ENCODE measurements at places on chromosomes 7 and 10.

- no peak overlapping the region for H3K27ac ChIP-seq
- no peaks in the 10 kb centered on the region for H3K4me1 ChIP-seq
- no peak overlapping the region for H3K4me3 ChIP-seq
- no peaks in the 10 kb centered on the region for H3K27me3 ChIP-seq
- no peak for DNase-seq
- H3K36me3 ChIP-seq = no peaks in the 10 kb centered on the region
Observed at GRCh38 chr10:63788152-63788821, 267.1 kb downstream of the REEP3 start.

DNA sequence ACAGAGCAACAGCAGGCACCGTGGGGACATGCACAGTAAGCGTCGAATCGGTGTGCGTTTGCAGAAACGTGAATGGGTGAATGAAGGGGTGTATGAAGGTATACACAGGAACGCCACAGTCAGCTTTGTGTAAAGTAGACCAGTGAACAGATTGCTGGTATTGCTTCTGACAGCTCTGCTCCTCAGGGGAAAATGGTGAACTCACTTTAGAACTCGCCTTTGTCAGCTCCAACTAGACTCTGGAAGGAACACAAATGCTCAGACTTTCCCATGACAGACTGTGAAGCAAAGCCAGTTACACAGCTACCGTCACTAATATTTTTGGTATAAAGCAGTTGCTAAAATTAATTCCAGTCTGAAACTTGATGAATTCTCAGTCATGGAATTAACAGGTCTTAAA, 78.9 kb downstream of the CUX1 start:
- DNase-seq = no peak
- no peak overlapping the region for H3K27ac ChIP-seq
- H3K4me3 ChIP-seq = no peak overlapping the region
- peaks cover 14% of the 10 kb centered on the region for H3K4me1 ChIP-seq
- no peaks in the 10 kb centered on the region for H3K36me3 ChIP-seq
- no peaks in the 10 kb centered on the region for H3K27me3 ChIP-seq

DNA sequence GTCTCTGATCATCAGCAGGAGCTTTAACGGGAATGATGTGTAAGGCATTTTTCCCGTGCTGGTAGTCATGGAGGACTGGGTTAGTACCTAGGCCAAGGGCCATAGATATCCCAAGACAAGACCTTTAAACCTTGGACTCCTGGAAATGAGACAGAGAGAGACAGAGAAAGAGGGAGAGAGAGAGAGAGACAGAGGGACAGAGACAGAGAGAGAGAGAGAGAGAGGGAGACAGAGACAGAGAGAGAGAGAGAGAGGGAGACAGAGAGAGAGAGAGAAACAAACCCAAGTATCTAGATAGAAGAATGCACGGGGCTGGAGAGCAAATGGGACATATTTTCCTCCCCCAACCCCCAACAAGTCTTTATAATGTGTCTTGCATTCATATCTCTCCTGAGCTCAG, 22.3 kb downstream of the ZC3HAV1 start:
- H3K36me3 ChIP-seq = no peaks in the 10 kb centered on the region
- no peak overlapping the region for H3K4me3 ChIP-seq
- H3K27ac ChIP-seq = no peak overlapping the region
- no peaks in the 10 kb centered on the region for H3K27me3 ChIP-seq
- no peak for DNase-seq

DNA sequence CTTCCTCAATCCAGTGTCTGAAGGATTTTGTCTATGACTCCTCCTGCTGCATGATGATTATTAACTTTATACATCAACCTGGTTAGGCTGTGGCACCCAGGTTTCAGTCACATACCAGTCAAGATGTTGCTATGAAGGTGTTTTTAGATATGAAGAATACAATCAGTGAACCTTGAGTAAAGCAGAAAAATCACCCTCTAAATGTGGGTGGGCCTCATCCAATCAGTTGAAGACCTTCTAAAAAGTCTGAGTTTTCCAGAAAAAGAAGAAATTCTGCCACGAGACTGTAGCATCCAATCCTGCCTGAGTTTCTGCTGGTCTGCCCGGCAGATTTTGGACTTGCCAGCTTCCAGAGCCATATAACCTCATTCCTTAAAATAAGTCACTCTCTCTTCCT, 126.1 kb upstream of the FRMD4A start:
- no peaks in the 10 kb centered on the region for H3K27me3 ChIP-seq
- no peaks in the 10 kb centered on the region for H3K4me1 ChIP-seq
- H3K36me3 ChIP-seq = no peaks in the 10 kb centered on the region
- no peak overlapping the region for H3K27ac ChIP-seq
- no peak for DNase-seq

DNA sequence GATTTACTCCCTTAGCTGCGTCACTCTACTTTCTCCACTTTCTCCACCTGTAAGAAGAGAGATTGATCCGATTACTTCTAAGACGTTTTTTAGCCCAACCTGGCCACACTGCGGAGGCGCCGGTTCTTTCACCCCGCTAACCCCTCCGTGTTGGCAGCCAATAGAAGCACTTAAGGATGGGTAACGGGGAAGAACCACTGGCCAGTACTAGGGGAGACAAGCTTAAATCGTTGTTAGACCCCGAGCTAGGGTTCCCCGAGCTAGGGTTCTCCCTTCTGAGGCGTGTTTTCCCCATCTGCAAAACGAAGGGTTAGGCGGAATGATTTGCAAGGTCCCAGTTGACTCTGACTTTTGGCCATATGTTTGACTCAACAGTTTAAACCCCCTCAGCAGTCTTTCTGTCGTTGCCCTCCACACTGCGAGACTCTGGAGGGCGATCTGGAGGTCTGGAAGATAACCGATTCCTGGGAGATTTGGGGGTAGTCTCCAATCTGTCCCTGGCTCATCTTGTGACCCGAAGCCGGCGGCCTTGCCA, 644 bp downstream of the UMAD1 start:
- DNase-seq = peak; percentile 10
- H3K4me1 ChIP-seq = no peaks in the 10 kb centered on the region
- peak overlapping the region; percentile 95 for H3K27ac ChIP-seq
- H3K36me3 ChIP-seq = no peaks in the 10 kb centered on the region

GRCh38 chr7:116258734-116259133, 48.4 kb downstream of the TES start:
- no peaks in the 10 kb centered on the region for H3K27me3 ChIP-seq
- H3K36me3 ChIP-seq = no peaks in the 10 kb centered on the region
- no peaks in the 10 kb centered on the region for H3K4me1 ChIP-seq
- H3K4me3 ChIP-seq = no peak overlapping the region

DNA sequence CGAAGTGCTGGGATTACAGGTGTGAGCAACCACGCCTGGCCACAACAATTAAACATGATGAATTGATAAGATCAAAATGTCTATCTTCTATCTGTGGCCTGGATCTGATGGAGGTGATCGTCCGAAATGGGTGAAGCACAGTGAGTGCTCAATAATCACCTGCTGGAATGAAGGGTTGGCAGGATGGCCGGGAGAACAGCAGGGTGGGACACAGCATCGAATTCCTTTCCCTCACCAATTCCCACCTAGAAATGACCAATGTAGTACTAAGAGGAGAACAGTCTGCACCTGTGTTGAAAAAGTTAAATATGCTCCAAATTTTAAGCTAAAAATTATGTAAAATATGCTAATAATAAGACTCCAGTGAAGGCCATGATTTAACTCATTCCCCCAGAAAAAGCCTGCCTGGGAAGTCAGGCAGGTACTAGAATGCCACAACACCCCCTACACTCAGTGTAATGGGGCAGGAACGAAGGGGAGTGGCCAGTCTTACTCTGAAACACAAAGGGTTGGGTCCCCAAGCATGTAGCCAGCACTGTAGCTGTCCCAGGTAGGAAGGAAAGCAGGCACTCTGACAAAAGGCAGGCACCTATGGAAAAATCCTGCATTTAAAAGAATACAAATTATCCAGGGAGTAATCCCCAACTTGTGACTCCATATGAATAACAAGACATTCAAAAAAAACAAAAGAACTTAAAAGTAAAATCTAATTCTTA, 110.3 kb downstream of the VPS41 start:
- no peaks in the 10 kb centered on the region for H3K27me3 ChIP-seq
- no peaks in the 10 kb centered on the region for H3K36me3 ChIP-seq
- DNase-seq = no peak
- no peaks in the 10 kb centered on the region for H3K4me1 ChIP-seq

- no peak overlapping the region for H3K27ac ChIP-seq
- no peak for DNase-seq
- H3K36me3 ChIP-seq = no peaks in the 10 kb centered on the region
- no peak overlapping the region for H3K4me3 ChIP-seq
Observed at GRCh38 chr7:55026867-55027490, 8.2 kb downstream of the EGFR start.

All from prostate gland (tissue), 2 donors.